ENCODE measurements at places on chromosomes 16 and 17.

DNA sequence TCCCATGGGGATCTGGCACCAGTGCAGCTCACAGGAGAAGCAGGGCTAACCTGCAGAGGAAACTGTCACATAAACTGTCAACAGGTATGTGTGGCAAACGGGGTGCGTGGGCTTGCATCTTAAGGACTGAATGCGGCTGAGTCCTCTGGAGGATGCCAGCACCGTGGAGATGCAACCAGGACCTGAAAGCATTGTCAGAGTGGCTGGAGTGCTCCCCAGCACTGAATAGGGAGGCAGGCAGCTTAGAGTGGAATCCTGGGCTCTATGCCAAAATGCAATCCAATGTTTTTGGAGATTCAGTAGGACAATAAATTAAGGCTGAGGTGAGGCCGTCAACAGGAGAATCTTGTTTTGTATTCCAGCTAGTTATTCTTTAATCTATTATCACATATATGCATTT is 21.3 kb upstream of the SALL1 start:
- DNase-seq, result no peak

GRCh38 chr16:23786964-23787561 is 32.2 kb downstream of the CHP2 start:
- DNase-seq, result no peak

DNA sequence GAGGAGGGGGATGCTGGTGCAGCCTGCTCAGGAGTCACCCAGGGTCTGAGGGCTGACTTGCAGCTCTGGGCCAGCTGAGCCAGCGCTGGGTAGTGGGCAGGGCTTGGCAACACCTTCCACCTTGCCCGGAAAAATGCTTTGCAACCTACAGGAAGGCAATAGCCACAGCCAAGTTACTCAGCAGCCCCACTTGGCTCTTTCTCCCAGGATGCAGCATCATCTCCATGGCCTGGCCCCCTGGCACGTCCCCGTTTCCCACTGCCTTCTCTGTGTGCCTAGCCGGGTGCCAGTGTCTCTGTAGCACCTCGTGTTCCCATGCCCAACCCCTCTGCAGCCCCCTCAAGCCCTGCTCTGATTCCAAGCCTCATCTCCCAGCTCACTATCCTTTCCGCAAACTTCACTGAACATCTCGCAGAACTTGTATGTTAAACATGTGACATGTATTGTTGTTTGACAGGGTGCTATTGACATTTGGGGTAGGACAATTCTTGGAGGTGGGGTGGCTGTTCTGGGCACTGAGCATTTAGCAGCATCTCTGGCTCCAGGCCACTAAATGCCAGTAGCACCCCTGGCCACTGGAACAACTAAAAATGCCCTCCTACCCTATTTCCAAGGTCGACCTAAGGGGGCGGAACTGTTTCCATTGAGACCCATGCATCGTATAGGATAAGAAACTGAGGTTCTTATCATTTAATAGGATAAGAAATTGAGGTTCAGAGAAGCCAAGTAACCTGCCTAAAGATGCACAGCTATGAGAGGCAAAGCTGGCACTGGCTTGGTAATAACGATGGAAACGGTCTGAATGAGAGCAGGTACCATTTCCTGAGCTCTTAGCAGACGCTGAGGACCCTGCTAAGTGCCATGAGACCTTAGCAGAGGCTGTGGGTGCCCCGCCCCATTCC is 12.2 kb downstream of the DEXI start:
- no peak for DNase-seq

- no peak for DNase-seq
These were observed 53.6 kb upstream of the SDK2 start for GRCh38 chr17:73697872-73698271.

DNA sequence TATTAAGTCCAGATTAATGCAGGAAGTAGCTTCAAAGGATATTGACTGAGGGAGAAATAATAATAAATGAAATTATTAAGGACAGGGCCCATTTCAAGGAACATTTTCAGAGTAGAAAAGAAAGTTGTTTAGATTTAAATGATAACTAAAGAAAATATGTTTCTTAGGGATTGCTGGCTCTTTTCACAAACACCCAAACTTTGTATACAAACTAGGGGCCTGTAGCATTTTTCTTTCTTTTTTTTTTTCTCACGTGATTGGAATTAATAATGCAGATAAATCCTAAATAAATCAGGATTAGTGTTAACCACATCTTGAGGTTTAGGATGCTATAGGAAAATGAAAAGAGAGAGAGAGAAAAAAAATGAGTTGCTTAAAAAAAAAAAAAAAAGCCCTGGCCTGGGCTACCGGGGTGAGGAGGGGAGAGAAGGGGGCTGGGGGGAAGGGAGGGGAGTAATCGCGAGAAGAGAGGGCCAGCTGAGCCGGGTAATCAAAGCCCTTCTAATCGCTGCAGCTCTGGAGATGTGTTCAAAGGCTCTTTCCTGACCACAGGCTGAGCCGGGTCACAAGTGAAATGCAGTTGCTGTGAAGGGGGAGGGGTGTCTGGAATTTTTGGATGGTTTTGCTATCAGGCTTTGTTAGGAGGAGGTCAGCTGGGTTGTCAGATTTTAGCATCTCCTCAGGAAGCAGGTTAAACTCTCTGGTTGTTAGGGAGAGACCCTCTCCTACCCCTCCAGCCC is 104.6 kb upstream of the ZFHX3 start:
- no peak for DNase-seq

GRCh38 chr16:11310997-11311561 is 29.9 kb upstream of the PRM1 start:
- DNase-seq, result peak; percentile 20

GRCh38 chr16:85626191-85626981 is 13.3 kb downstream of the GSE1 start:
- DNase-seq, result no peak

GRCh38 chr16:88810912-88811768 is 588 bp downstream of the APRT start:
- DNase-seq, result peak; percentile 51

- peak; percentile 90 for DNase-seq
These were observed 36.0 kb downstream of the IQCK start for GRCh38 chr16:19753815-19754643.

DNA sequence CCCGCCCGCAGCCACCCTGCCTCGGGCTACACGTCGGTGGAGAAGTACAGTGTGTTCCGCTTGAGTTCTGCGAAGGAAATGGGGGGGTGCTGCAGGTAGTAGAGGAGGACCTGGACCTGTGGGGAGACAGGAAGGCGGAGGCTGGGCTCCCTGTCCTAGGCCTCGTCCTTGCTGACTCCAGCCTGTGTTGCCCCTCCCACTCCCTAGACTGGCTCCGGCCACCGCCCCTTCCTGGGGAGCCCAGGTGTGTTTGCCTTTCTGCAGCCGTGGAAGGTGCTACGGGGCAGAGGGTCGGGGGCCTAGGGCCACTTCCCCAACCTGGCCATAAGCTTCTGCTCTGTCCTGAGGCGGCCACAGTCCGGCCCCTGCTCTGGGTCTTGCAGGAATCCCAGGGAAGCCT is 9.1 kb downstream of the TIMM22 start:
- no peak for DNase-seq

GRCh38 chr17:27247071-27247957 is 46.6 kb upstream of the WSB1 start:
- DNase-seq, result peak; percentile 56

DNA sequence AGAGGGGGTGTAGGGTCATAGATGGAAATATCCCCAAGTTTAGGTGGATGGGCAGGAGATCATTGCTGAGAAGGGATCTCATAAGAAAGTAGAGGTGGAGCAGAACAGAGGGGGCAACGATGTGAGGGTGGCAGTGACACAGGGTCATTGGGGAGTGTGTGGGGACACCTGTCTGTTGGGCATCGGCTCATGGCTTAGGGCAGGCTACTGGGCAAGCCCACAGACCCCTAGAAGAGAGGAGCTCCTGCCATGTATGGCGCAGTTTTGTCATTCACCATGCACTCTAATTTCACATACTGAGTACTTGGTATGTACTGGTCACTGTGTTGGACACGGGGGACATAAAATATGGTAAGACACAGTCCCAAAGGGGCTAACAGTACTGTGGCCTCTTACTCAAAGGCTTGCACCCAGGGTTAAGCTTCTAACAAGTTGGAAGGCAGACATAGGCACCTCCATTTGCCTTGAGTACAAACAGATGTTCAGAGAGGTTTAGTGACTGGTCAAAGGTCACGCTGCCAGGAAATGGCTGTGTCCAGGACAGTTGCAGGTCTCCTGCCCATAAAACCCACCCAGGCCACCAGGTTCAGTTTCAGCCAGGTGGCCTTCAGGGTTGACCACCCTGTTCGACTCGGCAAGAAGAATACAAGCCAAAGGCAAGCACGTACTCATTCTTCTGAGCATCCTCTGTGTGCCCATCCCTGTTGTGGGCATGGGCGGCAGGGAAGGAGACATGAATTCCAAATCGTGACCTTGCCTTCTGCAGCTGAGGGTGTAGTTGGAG is 580.2 kb downstream of the KCNJ18 start:
- DNase-seq, result no peak

GRCh38 chr16:9012848-9013507 is 49.3 kb upstream of the USP7 start:
- no peak for DNase-seq
